ENCODE measurements at places on chromosomes 13 and 19.

- no peak for DNase-seq
These were observed 34.9 kb downstream of the SBNO2 start for GRCh38 chr19:1139126-1139525.

- no peak for DNase-seq
These were observed 17.3 kb upstream of the DCLK1 start for GRCh38 chr13:36148446-36148845.

DNA sequence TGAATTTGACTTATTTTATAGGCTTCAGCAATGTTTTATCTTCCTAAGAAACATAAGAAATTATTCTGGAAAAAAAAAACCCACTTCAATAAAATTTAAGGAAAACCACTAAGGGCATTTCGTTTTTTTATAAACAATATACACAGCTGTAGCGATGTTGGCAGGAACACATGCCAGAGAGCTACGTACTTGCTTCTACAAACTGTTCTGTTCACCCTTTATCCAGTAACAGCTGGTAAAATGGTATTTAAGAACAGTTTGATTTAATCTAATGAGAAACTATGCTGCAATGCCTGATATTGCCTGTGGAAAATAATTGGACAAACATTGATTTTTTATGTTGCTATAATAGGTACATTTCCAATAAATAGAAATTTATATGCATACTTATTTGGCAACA lies 137.2 kb upstream of the DACH1 start:
- no peak for DNase-seq

GRCh38 chr19:2145831-2146241 lies 5.5 kb downstream of the AP3D1 start:
- DNase-seq, result no peak

DNA sequence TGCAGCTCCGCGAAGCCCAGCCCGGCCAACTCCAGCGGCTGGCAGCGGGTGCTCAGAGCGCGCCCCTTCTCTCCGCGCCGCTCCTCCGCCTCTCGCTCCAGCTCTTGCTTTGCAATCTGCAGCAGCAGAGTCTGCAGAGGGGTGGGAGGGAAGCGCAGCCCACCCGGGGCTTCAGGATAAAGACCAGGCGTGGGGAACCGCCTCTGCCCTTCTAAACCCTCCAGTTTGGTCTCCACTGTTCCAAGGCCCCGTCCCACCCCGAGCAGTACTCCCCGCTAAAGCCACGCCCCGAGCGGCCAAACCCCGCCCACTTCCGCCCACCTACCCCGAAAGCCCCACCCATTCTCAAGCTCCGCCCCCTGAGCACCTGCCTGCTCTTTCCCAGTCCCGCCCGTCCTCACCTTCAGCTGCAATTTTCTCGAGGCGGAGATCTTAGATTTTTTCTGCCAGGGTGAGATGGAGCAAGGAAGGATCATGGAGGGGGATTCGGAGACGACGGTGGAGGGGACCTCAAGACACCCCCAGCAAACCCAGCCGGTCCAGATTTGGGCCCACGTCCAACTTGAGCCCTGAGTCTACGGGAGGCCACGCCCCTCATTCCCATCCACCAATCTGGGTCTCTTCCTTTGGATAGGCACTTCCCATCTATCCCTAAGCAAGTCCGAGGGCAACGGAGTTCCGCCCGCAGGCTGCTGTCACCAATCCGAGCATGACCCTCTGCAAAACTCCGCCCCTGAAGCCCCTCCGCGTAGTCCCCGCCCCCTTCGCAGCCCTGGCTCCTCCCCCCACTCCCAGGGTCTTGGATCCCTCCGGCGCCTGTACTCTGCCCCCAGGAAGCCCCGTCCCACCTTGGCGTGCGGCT lies 1.1 kb downstream of the TNNI3 start:
- DNase-seq, result peak; percentile 19

DNA sequence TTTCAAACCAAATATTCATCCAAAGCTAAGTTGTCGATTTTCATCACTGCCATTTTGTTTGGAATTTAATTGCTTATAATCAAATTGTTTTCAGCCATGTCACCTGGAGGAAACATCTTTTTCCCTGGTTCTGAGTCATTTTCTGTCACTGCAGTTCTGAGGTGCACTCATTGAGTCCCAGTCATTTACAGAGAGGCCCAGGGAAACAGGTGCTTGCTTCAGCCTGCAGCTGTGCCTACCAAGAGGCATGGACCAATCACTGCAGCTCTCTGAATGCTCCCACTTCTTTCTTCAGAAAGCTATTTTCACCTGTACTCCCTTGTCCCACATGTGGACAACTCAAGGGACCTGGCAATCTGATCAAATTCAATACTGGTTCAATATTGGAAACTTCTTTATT lies 308.1 kb downstream of the COG6 start:
- DNase-seq, result no peak

DNA sequence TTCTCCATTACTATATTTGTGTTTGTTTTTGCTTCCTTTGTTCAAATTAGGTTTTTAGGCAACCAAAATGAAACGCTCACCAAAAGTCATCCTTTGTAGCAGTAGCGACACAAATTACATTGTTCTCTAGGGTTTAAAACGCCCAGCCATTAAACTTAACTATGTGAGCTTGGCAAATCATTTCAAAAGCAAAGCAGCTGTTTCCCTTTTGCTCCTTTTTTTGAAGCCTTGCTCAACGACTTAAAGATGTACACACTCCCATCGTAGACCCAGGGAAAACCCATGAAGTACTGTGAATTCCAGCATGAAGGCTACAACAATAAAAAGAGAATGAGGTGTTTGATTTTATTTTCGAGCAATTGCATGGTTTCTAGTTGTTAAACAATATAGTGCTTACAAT lies 106.7 kb downstream of the RAP2A start:
- no peak for DNase-seq

GRCh38 chr13:112351825-112352224 lies 24.3 kb upstream of the SPACA7 start:
- no peak for DNase-seq

DNA sequence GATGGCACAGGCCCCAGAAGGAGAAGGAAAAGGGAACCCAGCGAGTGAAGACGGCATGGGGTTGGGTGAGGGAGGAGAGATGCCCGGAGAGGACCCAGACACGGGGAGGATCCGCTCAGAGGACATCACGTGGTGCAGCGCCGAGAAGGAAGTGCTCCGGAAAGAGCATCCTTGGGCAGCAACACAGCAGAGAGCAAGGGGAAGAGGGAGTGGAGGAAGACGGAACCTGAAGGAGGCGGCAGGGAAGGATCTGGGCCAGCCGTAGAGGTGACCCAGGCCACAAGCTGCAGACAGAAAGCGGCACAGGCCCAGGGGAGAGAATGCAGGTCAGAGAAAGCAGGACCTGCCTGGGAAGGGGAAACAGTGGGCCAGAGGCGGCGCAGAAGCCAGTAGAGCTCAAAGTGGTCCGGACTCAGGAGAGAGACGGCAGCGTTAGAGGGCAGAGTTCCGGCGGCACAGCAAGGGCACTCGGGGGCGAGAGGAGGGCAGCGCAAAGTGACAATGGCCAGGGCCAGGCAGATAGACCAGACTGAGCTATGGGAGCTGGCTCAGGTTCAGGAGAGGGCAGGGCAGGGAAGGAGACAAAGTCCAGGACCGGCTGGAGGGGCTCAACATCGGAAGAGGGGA lies 1.1 kb downstream of the PPP1R12C start:
- peak; percentile 73 for DNase-seq

DNA sequence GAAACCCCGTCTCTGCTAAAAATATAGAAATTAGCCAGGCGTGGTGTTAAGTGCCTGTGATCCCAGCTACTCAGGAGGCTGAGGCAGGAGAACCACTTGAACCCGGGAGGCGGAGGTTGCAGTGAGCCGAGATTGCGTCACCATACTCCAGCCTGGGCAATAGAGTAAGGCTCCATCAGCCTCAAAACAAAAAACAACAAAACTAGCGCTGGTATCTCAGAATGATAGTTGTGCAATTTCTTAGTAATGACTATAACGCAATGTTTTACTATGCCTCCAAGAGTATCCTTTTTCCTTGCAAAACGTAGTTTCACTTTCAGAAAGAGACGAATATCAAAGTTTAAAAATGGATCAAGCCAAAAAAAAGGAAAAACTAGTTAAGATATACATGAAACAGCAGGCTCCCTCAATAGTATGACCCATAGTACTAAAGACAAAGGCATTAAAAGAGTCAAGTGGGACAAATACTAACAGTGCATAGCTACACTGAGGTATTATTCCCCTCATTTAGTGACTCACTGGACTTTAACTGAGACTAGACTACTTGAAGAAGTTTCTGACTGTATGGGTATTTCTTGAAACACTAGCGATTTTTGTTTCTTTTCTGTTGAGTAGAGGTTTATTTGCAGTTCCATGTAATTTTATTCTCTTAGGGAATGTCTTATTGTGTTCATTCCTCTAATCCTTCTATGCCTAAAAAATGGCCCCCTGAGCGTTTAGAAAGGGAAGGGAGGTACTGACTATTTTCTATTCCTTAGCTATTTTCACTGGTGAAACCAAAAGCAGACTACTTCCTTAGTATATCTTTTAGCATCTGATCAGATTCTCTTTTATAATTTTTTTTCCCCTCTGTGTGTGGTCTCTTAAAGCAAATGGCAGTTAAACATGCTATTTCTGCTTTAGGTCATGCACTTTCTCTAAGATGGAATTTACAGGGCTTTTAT lies 10.4 kb upstream of the ITM2B start:
- no peak for DNase-seq

- no peak for DNase-seq
These were observed 1.5 kb downstream of the ZNF814 start for GRCh38 chr19:57887195-57887941.
